ENCODE measurements at places on chromosomes 13 and 19.

DNA sequence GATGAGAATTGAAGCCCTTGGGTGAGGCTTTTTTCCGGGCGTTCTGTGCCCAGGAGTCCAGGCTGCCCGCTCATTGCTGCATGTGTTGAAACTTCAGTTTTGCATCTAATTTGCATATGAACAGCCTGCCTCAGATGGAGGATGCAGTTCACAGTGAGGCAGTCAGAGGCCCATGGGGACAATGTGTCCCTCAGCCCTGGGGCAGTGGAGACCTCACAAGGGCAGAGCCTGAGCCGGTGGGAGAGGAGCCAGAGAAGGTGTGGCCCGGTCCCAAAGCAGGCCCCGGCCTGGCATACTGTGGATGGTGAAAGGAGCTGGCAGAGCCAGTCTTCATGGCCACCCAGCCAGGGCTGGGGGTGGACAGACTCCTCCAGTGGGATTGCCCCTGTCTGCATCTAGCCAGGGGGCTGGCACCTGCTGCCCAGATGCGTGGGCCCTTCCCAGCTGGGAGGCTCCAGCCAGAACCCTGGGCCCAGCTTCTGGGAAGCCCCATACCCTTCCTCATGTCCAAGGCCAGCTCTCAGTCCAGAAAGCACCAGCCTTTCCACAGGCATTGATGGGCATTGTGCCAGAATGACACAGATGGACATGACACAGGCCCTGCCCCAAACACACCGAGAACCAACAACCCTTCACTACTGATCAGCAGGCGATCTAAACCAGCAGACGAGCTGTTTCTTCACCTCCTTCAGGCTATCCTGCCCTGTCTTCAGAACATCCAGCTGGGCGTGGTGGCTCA lies 32.9 kb upstream of the KCTD15 start:
- no peak for DNase-seq

GRCh38 chr19:45075301-45076028 lies 813 bp downstream of the ZNF296 start:
- DNase-seq = peak; percentile 26

DNA sequence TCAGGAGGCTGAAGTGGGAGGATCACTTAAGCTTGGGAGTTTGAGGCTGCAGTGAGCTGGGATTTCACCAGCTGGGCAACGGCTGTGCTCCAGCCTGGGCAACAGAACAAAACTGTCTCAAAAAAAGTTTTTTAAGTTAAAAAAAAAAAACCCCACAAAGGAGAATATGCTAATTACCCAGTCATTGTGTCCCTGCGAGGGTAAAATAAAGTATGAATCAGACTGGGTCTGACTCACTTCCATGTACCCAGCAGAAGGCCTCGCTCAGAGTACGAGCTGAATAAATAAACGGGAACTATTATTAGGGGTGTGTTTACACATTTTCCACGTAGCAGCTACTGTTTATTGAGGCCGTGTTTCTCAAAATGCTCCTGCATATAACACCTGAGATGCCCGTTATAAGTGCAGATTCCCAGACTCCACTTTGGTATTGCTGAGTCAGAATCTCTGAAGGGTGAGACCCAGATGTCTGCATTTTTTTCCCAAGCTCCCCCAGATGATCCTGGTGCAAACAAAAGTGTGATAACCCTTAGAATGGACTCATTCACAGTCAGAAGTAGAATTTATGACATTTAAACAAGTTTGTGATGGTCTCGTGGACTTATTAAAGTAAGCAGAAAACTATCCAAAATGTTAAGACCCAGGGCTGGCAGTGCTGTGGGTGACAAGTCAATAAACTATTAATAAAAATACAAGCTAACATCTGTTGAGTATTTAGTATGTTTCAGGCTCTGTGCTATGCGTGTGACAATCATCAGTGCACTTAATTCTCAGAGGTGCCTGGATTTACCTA lies 28.2 kb downstream of the KCNC3 start:
- peak; percentile 81 for DNase-seq

GRCh38 chr19:42086770-42087550 lies 11.0 kb downstream of the ZNF574 start:
- DNase-seq = peak; percentile 84

- DNase-seq = no peak
These were observed 108.2 kb upstream of the WASF3 start for GRCh38 chr13:26449063-26449848.

All from astrocyte of the spinal cord (primary cell).